ENCODE measurements at places on chromosomes 6 and 20. TPM values are rescaled to one million over a fixed set of nuclear protein-coding genes. Genes with fewer than 3 reads are reported as not detected.
A peak's percentile ranks its signal among the peaks of the same experiment; 100 is the strongest.

FAM217A gene
- total RNA-seq, result not detected

- no peak for DNase-seq
These were observed 156.8 kb upstream of the MLN start for GRCh38 chr6:33960345-33961313.

DNA sequence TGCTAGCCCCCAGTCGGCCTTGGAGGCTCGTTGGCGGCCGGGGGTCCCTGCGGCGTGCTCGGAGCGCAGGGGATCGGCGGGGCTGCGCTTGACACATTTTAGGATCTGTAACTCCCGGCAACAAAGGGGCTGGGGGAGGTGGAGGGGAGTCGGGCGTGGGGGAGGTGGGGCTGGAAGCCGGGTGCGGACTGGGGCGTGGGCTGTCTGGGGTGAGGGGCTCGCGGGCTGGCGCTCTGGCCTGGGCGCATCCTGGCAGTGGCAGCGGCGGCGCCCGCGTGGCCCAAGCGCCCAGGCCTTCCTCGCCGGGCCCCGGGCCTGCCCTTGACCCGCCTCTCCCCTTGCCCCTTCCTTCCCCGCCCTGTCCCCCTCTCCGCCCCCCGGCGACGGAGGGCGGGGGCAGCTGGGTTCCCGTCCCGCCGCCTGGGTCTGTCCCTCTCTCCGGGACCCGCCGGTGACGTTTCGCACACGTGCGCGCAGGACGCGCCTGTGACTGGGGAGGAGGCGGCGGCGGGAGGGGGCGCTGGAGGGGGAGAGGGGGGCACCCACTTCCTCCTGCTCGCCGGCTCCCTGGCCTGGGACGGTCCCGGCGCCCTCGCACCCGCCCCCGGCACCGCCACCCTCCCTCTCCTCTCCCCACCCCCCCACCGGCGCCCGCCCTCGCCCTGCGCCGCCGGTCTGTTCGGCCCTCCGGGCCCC, 1.5 kb downstream of the E2F3 start:
- peak; percentile 64 for DNase-seq

CD83 gene
- 16.9 TPM for total RNA-seq

SAPCD1 gene
- not detected for total RNA-seq

GRCh38 chr6:166630462-166630861, 3.4 kb upstream of the RPS6KA2 start:
- DNase-seq, result no peak

- no peak for DNase-seq
These were observed 1189.1 kb downstream of the GRIK2 start for GRCh38 chr6:102582569-102582968.

- peak; percentile 28 for DNase-seq
These were observed 156.2 kb upstream of the JARID2 start for GRCh38 chr6:15089569-15090144.

- DNase-seq, result no peak
These were observed 116.1 kb upstream of the TIAM2 start for GRCh38 chr6:154878871-154879491.

BMP2 gene
- 2.8 TPM for total RNA-seq

DNA sequence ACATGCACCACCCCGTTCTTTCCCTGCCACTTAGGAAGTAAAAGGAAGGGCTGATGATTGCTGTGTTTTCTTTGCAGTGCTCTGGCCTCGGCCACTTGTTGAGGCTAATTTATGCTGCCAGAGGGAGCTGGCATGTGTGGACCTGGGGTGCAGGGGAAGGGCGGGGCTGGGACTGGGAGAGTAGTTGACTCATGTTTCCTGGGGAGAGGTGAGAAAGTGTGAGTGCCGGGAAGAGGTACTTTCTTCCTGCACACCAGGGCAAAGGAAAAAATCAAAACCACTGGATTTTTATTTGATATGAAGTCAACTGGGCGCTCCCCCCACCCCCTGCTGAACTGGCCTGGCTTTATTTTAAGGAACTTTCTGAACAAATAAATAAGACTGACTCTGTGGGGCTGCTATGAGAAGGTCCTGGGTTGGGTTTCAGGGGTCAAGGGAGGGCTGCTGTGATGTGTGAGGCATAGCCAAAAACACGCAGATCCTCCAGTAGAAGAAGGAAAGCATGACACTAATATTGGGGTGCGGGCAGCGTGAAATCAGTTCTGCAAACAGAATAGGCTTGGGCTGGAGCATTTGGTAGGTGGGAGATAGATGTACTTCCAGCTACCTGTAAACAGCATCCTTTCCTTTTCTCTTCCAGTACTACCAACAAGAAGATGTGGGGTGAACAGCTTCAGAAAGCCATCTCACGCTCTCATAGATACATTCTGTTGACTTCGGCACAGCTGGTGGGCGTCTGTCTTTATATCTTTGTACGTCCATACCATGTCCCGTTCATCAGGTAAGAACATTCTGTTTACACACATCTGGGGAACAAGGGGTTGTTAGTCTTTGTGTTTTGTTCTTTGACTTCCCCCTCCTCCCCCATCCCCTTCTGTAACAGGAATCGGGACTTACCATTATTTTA, 87.5 kb downstream of the SYNJ2 start:
- DNase-seq, result no peak

DNA sequence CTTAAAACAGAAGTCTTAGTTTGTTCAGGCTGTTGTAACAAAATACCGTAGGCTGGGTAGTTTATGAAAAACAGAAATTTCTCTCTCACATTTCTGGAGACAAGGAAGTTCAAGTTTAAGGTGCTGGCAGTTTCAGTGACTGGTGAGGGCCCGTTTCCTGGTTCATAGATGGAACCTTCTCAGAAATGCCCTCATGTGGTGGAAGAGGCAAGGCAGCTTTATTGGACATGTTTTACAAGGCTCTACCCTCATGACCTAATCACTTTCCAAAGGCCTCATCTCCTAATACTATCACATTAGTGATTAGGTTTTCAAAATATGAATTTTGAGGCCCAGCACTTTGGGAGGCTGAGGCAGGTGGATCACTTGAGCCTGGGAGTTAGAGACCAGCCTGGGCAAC, 2.4 kb downstream of the HEBP2 start:
- DNase-seq, result no peak

GRCh38 chr6:112204350-112204706, 50.0 kb downstream of the LAMA4 start:
- no peak for DNase-seq

DNA sequence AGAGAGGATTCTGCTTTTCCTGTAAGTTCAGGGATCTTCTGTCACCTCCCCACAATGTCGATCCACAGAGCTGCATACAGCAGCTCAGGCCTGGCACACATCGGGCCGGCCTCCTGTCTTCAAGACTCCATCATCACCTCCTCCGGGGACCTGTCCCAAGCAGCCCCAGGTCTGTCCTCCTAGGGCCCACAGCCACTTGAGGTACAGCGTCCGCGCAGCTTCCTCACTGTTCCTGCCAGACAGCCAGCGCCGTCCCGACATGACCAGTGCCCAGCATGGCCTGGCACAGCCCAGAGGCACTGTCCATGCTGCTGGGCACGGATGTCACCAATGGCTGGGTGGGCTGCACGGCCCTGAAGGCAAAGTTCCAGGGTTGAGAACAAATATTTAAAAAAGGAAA, 101.6 kb downstream of the DLL1 start:
- no peak for DNase-seq

DNA sequence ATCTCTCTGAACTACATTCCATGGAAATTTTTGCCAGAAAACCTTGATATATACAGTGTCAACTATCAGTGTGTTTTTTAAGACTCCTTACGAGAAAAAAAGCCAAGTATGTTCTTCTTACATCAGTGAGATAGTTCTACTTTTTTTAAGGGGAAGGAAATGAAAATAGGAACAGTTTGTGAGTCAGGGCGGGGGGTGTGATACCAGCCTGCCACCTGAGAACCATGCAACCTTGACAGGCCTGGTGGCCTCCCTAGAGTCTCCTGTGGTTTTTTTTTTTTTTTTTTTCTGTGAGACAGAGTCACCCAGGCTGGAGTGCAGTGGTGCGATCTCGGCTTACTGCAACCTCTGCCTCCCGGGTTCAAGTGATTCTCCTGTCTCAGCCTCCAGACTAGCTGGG, 96.3 kb upstream of the GCM1 start:
- no peak for DNase-seq

AGER gene
- 12.4 TPM for total RNA-seq

DNA sequence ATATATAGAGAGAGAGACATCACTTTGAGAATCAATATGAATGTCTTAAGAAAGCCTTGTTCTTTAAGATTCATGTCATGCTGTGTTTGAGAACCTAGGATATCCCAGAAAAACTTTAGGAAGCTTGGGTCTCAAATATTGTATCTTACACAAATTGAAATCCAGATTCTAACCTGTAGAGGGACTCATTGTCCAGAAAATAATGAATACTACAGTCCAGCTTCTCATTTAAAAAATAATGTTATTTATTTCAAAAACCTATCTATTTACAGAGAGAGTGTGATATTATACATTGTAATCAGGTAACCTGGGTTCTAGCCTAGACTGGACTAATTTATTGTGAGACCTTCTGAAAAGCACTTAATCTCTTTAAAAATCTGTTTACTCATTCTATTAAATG, 4.2 kb downstream of the RFX6 start:
- no peak for DNase-seq

DNA sequence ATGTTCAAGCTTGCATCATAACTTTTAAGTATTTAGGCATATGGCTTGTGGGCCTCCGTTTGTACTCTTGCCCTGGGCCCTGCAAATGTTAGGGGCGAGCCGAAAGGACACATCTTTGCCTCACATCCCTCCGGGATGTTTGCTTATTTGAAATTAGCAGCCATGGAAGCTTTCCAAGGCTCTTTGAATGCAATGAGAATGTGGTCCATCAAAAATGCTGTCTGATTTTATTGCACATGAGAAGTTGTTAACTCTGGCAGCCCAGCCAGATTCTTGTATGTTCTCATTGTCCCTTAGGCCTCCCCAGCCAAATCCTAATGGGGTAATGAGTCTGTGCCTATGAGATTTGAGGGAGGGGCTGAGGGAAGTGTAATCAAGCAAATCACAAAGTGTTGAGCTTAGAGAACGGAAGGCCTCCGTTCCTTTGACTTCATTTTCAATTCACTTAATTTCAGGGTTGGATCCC, 261.2 kb upstream of the MARCKS start:
- peak; percentile 57 for DNase-seq

DNA sequence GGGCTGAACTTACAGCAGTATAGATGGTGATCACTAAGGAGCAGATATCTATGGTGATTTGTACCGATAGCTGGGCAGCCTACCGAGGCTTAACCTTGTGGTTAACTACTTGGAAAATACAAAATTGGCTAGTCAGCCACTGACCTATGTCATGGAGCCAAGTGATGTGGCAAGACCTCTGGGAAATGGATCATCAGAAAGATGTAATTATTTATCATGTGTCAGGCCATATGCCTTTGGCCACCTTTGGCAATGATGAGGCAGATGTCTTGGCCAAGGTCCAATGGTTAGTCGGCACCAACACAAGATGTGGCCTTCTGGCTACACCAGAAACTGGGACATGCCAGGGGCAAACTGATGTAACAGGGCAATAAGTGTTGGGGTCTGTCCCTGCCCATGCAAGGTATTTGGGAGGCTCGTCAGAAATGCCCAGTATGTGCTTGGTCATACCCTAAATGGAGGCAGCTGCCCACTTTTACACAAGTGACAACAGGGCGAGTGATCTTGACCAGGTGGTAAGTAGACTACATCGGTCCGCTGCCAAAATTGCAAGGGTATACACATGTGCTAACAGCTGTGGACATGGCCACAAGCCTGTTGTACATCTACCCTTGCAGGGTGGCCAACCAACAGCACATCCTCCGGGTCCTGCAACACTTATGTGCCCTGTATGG, 30.1 kb downstream of the HDDC2 start:
- no peak for DNase-seq

GNMT gene
- 1.7 TPM for total RNA-seq

- no peak for DNase-seq
These were observed 52.2 kb downstream of the MARCKS start for GRCh38 chr6:113909224-113909856.

DNA sequence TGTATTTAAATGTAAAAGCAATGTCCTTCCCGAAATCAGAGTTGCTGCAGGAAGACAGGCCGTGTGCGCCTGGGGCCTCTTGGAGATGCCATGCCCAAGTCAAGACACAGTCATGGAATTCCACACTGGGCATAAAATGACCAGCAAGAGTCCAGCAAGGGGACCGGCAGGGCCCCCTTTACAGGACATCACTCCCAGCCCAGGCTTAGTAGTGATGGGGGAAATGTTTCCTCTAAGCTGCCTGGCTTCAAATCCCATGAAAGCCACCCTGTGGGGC, 1.9 kb upstream of the PPP1R3G start:
- no peak for DNase-seq

DNA sequence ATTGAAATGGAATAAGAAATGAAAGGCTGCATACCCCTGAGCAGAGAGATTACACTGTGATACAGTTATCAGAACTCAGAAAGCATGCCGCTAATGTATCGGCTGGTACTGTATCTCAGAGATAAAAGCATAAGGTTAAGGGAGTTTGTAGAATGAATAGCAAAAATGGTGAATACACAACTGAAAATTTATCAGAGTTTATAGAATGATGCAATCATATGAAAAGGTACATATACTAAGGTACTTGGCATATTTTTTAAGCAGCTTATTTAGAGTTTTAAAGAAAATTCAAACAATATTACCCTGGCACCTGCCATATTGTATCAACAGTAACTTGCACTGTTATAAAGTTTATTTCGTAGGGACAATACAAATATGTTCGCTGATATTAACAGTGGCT, 364.0 kb downstream of the PHF3 start:
- no peak for DNase-seq

DNA sequence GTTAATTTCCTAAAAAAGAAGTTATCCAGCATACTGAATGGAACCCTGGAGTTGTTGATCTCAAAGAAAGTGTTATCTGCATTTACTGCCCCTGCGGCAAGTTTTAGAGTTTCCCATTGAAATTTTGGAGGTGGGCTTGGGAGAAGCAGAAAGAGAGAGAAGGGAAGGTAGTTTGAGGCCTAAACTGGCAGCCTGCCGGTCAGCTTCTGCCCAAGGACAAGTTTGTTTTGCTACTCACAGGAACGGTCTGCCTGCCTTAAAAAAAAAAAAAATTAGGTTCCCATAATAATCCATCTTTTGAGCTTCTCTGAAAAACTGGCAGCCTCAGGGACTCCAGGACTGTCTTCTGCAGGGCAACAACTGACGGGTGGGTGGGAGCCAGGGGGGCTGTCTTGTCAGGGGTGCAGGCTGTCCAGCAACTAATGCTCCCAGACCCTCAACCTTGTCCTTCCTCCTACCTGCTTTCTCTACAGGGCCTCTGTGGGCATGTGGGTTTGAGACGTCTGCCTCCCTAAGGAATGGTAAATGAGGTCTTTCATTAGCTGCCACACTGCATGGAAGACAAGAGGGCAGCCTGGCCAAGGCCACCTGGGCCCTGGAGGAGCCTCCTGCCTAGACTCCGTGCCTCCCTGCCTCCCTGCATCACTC, 176.1 kb upstream of the KCNG1 start:
- DNase-seq, result no peak

F13A1 gene
- total RNA-seq, result 58.8 TPM

KHDC1 gene
- total RNA-seq, result not detected

Measured in uterus (tissue), 4 donors.